ENCODE measurements at places on chromosomes 2 and 18.
A peak's percentile ranks its signal among the peaks of the same experiment; 100 is the strongest.

GRCh38 chr18:3450799-3451182 is 819 bp downstream of the TGIF1 start:
- DNase-seq, result no peak

DNA sequence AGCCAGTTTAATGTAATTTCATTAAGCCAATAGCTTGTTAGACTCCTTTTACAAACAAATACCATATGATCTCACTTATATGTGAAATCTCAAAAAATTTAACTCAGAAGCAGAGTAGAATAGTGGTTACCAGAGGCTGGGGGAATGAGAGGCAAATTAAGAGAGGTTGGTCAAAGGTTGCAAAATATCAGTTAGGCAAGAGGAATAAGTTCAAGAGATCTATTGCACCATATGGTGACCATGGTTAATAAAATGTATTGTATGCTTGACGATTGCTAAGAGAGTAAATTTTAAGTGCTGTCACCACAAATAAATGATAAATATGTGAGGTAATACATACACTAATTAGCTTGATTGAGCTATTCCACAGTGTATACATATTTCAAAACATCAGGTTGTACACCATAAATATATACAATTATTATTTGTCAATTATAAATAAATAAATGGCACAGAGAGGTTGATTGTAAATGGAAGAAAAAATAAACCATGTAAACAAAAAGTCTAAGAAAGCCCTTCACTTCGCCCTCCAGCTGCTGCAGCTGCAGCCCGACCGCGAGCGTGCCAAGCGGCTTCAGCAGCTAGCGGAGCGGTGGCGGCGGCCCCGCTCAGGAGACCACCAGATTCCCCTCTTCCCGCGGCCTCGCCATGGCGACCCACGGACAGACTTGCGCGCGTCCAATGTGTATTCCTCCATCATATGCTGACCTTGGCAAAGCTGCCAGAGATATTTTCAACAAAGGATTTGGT is 23.0 kb upstream of the ACTR2 start:
- no peak for DNase-seq

- DNase-seq, result no peak
Measured at GRCh38 chr2:21256006-21256405, 132.2 kb downstream of the TDRD15 start.

DNA sequence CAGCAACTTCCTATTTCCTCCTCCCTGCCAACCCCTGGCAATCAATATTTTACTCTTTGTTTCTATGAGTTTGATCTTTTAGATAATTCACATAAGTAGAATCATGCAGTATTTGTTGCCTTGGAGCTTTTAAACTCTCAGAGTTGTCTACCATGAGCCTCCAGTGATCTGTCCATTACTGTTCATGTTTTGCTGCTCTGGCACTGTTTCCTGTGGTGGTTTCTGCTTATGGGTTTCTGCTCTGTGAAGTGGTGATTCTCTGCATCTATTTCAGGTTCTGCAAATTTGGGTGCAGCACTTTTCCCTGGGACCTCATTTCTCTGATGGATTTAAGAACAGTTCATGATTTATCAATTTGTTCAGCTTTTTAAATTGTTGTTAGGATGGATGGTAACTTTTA is 908.1 kb upstream of the FANCL start:
- DNase-seq, result no peak

DNA sequence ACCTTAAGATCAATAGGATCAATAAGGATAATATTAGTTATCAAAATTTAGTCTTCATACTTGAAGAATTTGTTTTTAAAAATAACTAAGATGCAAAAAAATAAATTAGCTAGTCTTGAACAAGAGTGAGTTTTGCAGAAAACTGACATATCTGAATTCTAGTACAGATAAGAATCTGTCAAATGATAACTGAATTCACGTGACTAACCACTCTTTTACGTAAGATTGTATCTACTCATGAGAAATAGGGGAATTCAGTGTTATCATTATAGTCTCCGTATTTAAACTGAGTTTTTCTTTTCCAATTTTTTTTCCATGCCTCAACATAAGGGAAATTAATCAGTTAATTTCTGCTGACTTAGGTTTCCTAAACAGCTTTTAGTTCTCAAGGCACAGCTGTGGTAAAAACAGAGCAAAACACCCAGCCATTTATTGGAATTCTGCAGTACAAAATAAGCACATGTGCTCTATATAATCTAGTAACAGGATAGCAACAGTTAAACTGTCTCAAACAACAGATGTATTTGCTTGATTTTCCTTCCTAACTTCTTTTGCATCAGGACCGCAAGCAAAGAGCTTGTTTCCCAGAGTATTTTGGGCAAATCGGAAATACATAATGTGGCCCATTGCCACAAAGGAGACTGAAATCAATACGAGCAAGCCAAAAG is 19.1 kb downstream of the SLC40A1 start:
- DNase-seq, result no peak

DNA sequence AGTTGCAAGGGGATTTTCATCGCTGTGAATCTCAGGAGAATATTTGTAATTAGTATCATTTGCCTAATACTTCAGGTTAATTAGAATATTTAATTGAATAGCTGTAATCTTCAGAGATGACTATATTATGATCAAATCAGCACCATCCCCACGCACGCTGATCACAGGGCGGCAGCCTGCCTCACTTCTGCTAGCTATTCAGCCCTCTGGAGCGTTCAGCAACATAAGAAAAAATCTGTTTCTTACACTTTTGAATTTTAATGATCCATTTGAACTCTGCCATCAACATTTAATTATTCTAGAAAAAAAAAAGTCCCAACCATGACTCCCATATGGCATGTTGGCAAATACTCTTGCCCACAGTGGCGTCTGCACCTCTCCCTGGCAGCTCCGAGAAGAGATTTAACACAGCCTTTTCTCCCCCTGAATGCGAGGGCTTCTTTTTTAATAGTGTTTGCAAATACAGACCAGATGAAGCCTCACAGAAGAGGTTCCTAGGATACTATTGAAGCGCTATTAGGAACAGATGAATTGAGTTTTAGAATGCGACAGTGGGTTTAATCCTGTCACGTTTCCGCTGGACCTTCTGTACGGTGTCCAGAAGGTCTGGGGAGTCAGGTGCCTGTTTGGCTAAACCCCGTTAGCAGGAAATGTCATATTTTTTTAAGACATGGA is 731.9 kb upstream of the SALL3 start:
- no peak for DNase-seq

DNA sequence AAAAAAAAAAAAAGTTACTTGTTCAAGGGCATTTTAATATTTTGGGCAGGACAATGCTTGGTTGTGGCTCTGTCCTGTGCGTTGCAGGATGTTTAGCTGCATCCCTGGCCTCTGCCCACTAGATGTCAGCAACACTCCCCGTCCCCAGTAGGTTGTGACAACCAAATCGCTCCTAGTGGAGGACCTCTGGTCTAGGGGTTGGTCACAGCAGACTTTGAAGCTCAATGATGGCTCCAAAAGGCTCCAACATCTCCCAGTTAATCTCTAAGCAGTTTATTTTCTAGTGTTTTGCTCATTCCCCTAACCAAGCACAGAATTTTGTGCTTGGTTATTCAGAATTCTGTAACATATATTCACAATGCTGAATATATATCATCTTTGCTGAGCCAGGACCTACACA is 67.0 kb downstream of the CHRNA1 start:
- peak; percentile 87 for DNase-seq

GRCh38 chr2:155379494-155379893 is 681.0 kb downstream of the KCNJ3 start:
- DNase-seq, result no peak

GRCh38 chr2:152370783-152371182 is 35.8 kb downstream of the FMNL2 start:
- DNase-seq, result no peak

GRCh38 chr2:43111788-43112554 is 114.4 kb downstream of the ZFP36L2 start:
- DNase-seq, result no peak

- no peak for DNase-seq
Measured at GRCh38 chr2:224849264-224849663, 133.1 kb upstream of the CCDC195 start.

DNA sequence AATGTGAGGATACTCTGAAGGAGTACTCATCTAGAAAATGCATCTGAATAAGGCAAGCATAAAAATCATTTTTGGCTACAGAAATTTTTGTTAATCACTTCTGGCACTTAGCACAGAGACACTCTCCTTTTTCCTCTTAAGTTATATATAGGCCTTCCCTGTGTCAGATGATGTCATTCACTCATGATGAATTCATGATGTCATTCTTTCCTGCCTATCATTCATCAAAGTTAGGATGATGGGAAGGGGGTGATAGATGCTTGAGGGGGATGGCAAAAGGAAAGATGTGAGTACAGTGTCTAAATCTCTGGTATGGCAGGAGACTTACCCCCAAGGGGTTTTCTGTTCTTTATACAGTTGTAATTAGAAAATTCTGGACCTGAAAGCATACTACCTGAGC is 42.0 kb downstream of the MAP3K20 start:
- no peak for DNase-seq

GRCh38 chr2:80942766-80943165 is 638.2 kb upstream of the LRRTM1 start:
- no peak for DNase-seq

DNA sequence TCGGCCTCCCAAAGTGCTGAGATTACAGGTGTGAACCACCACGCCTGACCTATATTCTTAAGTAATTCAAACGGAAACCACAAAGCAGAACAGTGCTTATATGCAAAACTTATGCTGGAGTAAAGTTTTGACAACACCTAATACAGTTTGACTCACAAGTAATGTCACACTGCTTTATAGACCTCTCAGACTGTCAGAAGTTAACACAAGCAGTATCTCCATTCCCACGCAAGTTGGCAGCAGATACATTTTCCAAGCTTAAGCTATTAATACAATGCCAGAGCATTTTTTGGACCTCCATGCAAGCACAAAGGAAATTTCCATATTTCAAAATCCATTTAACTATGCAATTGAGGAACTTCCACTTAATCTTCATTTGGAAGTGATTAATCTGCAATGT is 21.0 kb upstream of the SANBR start:
- no peak for DNase-seq

- DNase-seq, result no peak
Measured at GRCh38 chr2:149021271-149021719, 17.2 kb upstream of the LYPD6B start.

DNA sequence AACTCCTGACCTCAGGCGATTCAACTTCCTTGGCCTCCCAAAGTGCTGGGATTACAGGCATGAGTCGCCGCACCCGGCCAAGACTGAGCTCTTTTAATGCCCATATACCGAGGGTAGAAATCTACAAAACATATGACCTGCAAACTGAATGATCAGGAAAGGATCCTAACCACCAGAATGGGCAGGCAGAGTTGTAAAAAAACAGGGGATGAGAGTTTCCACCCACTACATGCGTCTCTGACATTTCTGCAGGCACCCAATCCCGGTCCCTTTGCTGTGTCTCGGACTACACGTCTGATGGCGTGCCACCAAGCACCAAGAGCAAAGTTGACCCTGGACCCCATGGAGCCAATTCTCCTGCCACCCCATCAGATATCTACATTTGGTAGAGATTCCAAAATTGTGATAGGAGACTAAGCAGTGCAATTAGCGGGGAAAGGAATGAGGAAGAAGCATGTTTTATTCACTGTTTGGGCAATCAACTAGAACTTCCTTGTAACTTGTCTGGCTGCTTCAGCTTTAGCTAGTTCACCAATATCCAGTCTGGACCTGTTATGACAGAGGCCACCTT is 74.1 kb downstream of the ATP8B1 start:
- DNase-seq, result no peak

DNA sequence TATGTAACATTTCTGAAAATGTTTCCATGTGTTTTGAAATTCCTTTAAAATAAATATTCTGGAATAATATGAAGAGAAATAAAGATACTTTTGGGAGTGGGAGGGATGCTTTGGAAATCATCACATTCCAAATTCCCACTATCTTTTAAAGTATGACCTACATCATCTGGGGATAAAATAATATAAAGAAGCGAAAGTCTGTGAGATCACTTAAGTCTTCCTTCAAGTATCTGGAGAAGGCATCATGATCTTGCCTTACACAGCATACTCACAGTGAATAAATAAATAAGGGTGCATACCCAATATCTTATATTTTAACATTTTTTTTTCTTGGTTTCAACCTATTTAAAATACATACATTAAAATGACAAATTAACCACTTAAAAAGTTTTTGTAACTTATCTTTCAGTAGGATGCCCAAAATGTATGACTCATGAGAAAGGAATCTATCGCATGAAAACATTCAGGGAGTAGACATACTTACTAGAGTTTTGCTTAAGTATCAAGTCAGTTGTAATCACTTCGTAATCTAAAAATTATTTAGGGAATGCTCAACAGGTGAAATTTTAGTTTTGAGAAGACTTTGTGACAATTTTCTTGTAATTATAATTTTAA is 248.3 kb upstream of the COL3A1 start:
- peak; percentile 7 for DNase-seq

- no peak for DNase-seq
Measured at GRCh38 chr2:219213026-219213415, 5.7 kb downstream of the ABCB6 start.

DNA sequence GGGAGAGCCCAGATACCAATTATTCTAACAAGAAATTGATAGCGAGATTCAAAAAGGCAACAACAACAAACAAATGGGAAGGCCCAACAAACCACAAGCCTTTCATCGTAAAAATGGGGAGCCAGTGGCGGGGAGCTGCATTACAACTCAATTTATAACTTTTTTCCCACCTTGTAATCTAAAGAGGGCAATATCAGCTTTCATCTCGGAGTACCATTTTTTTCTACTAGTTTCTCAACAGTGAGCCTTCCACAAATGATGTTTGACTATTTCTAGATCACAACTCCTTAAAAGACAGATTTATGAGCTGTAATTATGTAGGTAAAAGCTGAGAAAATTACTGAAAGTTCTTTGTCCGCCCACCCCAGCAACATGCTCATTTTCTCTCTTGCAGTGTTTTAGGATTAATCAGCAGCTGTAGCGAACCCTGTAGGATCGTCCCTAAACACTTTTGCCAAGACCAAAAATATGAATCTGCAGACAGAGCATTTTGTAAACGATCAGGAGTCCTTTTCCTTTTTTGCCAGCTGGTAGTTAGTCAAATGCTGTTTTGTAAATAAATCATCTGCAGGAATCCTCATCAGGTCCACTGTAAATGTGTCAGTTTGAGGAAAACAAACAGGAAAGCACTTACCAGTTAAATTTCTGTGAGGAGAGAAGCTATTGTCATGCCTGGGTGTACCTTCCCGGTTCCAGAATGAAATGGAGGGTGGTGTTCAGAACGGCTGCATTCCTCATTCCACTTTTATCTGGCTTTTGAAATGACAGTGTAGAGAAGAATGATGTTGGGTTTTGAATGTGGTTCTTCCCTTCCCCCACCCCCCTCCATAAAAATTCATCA is 53.2 kb downstream of the EEF1B2 start:
- peak; percentile 79 for DNase-seq

Data from GM03348 (cell line).